ENCODE measurements at places on chromosomes 11 and 22.
A peak's percentile ranks its signal among the peaks of the same experiment; 100 is the strongest.

DNA sequence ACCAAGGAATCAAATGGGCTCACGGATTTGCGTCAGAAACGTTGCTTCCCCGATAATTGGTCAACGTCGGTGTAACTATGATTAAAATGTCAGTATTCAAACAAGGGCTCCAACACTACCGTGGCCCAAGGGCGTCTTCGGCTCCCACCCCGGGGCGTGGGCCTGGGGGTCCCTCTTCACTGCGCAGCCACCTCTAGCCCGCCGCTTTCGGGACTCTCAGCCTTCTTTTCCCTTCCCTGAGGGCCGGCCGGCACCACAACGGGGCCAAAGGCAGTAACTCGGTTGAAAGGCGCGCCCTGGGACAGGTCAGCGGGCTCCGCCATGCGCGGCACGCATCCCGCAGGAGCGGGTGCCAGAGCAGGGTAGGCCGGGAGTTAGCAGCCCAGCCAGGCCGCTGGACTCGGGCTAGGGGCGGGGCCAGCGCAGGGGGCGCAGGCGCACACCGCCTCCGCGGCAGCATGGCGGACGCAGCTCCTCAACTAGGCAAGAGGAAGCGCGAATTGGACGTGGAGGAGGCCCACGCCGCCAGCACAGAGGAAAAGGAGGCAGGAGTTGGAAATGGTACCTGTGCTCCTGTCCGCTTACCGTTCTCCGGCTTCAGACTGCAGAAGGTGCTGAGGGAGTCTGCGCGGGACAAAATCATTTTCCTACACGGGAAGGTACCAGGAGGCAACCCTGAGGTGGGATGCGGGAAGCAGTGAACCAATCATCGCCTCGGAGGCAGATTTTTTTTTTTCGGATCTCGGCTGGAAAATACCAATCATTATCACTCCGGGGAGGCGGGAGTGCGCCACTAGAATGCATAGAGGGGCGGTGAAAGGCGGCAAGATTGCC, at the start of gene DCPS:
Gene DCPS, plus strand, starts transcription at position 438 of the 834 bp plus-strand sequence. Its CDS starts 21 bp downstream, at position 459.
- DNase-seq = peak; percentile 79

DNA sequence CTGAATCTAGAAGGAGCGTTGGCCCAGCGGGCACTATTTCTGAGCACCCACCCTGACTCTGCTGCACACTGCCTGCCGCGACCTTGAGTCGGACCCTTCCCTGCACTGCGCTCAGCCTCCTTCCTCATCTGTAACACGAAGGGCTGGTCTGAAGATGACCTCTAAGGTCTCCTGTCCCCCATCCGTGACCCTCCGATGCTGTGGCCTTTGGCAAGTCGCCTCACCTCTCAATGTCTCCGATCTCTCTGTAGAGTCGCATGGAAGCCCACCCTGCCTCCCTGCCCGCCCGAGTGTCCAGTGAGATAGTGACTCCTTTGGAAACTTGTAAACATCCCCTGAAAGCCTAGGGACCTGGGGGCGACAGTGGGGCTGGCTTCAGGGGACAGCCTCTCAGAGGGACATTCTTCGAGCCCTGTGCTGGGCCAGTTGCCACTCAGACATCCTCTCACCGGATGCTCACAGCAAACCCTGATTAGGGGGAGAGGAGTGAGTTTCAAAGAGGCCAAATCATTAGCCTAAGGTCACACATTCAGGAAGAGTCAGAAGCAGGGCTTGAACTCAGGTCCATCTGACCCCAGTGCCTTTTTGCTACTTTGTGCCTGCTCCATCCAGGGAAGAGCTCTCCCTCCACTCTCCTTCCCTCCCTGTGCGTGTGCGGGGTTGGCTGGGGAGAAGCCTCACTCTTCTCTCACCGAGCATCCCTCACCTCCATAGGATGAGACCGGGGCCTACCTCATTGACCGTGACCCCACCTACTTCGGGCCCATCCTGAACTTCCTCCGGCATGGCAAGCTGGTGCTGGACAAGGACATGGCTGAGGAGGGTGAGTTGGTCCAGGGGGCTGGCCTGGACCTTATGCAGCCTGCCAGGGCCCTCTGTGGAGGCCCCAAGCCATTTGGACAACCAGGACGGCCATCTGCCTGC, 1.1 kb downstream of the KCTD17 start:
- DNase-seq = no peak

DNA sequence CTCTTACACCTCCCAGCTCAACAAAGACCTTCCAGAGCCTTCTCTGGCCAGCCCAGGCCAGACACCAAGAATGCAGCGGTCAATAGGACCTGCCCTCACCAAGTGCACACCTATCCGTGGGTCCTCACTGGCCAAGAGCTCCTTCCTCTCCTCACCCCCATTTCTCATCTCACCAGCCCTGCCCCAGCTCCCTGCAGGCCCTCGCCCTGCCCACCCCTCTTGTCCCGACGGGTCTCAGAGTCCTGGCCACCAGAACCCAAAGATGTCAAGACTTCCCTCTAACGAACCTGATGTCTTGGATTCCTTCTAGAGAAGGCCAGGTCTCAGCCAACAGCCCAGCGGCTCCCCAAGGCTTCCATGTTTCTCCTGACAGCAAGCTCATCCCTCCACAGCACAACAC, 43.6 kb downstream of the IGF2 start:
- no peak for DNase-seq

GRCh38 chr11:67321313-67321871, 18.1 kb downstream of the SSH3 start:
- no peak for DNase-seq

- no peak for DNase-seq
Measured at GRCh38 chr11:127130321-127130720, 129.8 kb upstream of the KIRREL3 start.

- no peak for DNase-seq
Measured at GRCh38 chr11:41273908-41274307, 185.5 kb downstream of the LRRC4C start.

DNA sequence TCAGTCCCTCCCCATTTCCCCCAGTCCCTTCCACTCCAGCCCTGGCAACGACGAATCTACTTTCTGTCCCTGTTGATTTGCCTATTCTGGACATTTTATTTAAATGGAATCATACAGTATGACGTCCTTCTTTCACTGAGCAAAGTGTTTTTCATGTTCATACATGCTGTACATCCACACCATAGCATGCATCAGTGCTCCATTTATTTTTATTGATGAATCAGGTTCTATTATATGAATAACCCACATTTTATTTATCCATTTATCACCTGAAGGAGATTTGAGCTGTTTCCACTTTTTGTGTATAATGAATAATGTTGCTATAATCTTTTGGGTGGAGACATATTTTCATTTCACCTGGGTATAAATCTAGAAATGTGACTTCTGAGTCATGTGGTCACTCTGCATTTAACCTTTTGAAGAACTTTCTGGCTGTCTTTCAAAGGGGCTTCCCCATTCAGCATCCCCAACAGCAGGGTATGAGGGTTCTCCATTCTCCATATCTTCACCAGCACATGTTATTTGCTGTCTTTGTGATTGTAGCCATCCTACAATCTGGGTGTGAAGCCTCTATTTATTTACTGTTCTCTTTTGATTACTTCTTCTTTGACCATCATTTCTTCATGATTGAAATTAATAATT, 531.7 kb downstream of the ETS1 start:
- DNase-seq = no peak

- DNase-seq = no peak
Measured at GRCh38 chr11:130217133-130218031, 57.8 kb downstream of the ST14 start.

DNA sequence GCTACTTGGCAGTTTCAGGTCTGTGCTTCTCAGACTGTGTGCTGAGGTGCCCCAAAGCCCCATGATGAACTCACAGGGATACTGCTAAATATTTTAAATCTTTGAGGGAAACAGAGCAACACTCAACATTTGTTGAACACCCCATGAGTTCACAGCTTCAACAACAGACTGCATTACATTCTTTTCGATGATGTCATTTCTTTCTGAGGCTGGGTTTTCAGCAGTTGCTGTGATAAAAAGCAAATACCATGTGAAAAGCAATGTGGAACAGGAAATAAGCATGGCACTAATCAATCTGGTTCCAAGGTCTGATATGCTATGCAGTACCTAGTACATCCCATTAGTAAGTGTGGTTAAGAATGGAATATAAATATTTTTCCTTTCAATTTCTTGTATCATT, 82.7 kb downstream of the RPL27A start:
- DNase-seq = no peak

GRCh38 chr11:45159781-45160365, 13.4 kb downstream of the PRDM11 start:
- DNase-seq = no peak

GRCh38 chr22:32541481-32541880, 66.9 kb downstream of the FBXO7 start:
- DNase-seq = no peak

All from stimulated activated CD4-positive, alpha-beta T cell treated with anti-CD3 and anti-CD28 coated beads, TNF-alpha, amount 100 ng/mL, for 1 hour (primary cell).